ENCODE measurements at places on chromosomes 16 and 17.
A peak's percentile ranks its signal among the peaks of the same experiment; 100 is the strongest.

DNA sequence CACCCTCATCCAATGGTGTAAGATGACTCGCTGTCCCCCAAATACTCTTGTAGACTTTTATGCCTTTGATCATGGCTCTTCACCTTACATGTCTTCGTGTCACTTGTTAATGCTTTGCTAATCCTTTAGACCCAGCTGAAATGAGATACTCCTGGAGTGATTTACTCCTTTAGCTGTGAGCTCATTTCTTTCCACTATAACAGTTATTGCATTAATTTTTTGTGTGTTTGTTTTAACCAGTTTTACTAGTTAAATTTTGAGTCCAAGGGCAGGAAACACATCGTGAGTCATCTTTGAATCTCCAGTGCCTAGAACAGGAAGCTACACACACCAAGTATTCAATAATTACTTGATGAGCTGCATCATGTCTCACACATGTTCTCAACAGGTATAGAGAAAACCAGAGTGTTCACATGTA lies 6.5 kb upstream of the CTCF start:
- no peak for DNase-seq

- DNase-seq, result no peak
Measured at GRCh38 chr17:7293159-7293558, 1.3 kb downstream of the YBX2 start.

DNA sequence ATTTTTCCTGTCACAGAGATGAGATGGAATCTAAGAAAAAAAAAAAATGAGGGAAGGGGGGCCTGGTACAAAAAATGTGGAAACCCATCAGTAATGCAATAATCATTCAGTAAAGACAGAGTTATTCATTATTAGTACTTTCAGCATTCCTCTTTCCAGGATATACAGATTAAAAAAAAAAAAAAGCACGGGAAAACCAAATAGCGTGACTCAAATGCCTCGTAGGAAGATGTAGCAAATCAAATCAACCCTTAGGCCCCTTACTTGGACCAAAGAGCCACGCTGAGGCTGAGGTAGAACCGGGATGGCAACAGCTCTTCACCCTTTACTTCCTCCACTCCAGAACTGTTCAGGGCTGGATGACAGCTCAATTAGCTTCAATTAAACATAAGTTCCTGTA lies 52.5 kb downstream of the SMG6 start:
- DNase-seq, result no peak

- DNase-seq, result peak; percentile 5
Measured at GRCh38 chr17:3738562-3739295, 15.0 kb downstream of the HASPIN start.

- DNase-seq, result no peak
Measured at GRCh38 chr17:27218041-27218440, 75.9 kb upstream of the WSB1 start.

GRCh38 chr17:1390432-1391367 lies 9.3 kb downstream of the YWHAE start:
- no peak for DNase-seq

DNA sequence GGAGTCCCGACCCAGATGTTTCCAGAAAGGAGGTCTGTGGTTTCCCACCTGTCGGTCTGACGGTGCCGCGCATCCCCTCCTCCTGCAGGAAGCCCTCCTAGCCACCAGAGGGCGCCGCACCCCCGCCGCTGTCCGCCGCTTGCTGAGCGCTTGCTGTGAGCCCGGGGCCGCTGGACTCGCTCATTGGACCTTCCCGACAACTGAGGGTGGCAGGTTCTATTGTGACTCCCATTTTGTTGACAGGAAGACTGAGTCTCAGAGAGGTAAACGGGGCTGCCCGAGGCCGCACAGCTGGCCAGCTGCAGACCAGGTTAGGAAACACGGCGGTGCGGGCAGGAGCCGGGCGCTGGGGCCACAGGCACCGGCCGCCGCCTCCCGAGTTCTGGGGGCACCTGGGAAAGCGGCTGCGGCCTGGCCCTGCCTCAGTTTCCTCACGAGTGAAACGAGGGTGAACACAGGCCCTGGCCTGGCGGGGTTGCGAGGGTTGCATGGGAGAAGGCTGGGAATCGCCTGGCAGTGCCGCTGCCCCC lies 191.1 kb upstream of the CIBAR2 start:
- no peak for DNase-seq

DNA sequence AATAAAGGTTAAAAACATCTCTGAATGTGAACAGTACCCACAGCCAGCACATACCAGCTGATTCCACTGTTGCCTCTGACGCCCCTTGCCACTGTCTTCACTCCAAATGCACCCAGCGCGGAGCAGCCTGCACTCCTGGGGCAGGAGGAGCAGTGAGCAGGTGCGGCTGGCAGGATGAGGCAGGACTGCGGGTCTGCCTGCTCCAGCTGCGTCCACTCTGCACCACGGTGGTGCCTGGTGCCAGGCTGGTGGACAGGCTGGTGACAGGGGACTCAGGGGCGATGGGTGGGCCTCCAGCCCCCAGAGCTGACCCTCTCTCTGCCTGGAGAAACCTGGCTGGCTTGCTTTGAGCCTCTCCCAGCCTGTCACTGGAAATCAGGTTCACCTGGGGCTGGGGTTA lies 9.4 kb downstream of the RAB40B start:
- DNase-seq, result no peak

- no peak for DNase-seq
Measured at GRCh38 chr17:16447676-16448075, 32.3 kb downstream of the TRPV2 start.

DNA sequence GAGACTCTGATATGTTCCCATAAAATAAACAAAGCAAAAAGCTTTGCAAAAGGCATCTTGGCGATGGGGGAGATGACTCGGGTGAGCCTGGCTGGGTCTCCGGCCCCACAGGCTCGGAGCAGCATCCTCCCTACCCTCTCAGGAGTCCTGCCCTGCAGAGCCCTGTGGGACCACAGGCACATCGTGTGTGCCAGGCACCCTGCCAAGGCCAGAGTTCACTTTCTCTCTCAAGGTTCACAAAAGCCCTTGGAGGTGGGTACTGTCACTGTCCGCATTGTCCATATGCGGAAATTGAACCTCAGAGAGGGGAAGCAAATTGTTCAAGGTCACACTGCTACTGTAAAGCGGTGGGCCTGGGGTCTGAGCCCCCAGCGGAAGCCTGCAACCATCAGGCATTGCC lies 48.5 kb downstream of the CRISPLD2 start:
- DNase-seq, result no peak

- DNase-seq, result no peak
Measured at GRCh38 chr16:82888591-82889001, 261.8 kb downstream of the CDH13 start.
